ENCODE measurements at places on chromosomes 4 and X.

DNA sequence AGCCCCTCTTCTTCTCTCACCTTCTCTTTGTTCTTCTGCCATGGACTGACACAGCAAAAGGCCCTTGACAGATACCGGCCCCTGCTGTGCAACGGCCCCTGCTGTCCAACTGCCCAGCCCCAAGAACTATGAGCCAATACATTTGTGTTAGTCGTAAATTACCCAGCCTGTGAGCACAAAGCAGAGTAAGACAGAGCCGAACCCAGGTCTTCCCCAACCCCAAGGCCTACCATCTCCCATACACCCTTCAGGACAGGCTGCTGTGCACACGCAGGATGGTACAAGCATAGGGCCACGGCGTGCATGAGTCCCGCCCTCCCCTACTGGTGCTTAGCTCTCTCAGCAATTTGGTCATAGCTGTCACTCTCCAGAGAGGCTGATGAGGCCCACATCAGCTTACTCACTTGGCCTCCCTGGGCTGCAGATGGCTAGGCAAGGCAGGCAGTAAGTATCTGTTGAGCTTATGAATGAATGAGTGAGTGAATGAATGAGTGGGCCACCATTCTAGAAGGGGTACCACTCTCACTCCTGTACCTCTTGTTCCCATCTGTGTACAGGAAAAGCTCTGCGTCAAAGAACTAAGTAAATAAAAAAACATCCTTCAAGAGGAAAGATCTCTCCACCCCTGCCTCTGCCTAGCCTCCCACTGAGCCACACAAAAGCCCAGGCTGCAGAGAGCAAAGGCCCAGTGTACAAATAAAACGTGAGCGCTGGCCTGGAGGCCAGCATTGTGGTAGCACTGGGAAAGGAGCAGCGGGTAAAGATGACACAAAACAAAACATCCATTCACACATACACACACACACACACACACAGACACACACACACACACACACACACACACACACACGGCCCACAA lies 13.9 kb downstream of the WDR1 start:
- DNase-seq = no peak

GRCh38 chr4:149065753-149066152 lies 623.5 kb upstream of the NR3C2 start:
- DNase-seq = no peak

DNA sequence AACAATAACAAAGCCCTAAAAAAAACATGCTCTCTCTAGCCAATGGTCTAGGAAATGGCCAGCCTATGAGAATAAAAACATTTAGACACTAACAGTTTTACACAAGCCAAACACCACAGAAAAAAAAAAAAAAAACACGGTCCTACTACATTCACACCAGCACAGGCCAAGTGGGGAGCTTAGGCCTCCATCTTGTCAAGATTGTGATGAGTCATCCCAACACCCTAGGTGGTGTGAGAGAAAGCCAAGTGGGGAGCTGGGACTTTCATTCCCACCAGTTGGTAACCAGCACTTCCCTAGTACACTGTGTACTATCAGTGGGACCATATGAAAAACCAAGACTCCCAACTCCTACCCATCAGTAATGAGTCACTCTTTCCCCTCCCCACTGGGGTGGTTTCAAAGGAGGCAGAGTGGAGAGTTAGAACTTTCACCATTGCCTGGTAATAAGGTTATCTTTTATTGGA lies 95.6 kb downstream of the ADAMTS3 start:
- no peak for DNase-seq

DNA sequence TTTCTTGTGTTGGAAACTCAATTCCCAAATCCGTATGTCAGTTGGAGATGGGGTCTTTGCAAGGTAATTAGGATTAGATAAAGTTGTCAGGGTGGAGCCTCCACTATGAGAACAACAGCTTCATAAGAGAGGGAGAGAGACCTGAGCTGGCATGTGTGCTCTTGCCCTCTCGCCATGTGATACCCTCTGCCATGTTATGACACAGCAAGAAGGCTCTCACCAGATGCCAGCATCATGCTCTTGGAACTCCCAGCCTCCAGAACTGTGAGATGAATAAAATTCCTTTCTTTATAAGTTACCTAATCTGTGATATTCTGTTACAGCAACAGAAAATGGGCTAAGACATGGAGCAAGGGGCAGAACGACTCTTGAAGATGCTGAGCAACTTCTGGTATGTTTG lies 201.9 kb upstream of the BOD1L1 start:
- DNase-seq = no peak

DNA sequence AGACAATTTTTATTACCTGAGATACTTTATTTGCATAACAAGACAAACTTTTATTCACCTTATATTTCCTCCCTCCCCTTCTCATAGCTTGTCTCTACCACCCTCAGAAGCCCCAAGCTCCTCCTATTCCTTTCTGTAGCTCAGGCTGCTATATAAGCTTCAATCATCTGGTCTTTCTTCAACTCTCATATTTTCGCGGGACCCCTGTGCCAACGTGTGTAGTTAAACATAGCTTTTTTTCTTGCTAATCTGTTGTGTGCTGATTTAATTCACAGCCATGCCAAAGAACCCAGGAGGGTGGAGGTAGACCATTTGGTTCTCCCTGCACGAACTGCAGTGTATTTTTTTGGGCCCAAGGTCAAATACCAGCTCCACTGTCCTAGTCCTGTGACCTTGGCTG lies 21.1 kb upstream of the CD38 start:
- DNase-seq = no peak

- peak; percentile 59 for DNase-seq
Observed at GRCh38 chr4:77600521-77601451, 4.8 kb upstream of the CXCL13 start.

DNA sequence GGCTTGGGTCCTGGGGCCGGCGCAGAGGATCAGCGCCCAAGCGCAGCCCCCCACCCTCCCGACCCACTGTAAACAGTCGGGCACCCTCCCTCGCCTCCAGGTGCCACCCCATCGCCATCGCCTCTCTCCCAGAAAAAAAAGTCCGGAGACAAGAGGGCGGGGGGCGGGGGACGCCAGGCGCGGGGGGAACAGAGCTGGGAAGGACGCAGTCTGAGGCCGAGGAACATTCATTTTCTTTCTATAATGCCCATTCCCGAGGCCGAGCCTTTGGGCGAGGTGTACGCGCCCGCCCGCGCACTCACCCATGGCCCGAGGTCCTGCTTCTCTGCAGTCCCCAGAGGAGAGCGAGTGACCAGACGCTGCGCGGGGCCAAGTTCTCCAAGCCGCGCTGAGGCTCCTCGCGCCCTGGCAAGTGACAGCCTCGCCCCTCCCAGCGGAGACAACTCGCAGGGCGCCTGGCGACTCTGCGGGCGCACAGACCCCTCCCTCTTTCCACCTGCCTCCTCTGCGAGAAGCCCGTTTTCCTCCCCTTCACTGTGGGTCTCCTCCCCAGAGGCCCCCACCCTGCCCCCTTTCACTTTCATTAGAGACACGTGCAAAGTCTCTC lies 63.5 kb upstream of the WDR17 start:
- peak; percentile 67 for DNase-seq

DNA sequence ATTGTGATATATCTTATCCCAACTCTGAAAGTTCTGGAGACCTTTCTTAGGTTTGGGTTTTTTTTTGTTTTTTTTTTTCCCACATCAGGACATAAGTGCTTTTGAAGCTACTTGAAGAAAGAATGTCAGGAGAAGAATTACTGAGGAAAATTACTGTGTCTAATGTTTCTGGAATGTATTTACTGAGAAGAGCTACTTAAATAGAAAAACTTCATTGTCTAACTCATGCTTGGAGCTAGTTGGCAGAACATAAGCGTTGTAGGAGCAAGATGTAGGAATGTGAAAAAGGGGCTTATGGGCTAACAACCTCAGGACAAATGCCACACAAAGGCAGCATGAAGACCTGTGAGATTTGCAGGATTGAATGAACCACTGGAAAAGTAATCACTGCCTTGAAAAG lies 166.6 kb upstream of the GLRA2 start:
- no peak for DNase-seq

DNA sequence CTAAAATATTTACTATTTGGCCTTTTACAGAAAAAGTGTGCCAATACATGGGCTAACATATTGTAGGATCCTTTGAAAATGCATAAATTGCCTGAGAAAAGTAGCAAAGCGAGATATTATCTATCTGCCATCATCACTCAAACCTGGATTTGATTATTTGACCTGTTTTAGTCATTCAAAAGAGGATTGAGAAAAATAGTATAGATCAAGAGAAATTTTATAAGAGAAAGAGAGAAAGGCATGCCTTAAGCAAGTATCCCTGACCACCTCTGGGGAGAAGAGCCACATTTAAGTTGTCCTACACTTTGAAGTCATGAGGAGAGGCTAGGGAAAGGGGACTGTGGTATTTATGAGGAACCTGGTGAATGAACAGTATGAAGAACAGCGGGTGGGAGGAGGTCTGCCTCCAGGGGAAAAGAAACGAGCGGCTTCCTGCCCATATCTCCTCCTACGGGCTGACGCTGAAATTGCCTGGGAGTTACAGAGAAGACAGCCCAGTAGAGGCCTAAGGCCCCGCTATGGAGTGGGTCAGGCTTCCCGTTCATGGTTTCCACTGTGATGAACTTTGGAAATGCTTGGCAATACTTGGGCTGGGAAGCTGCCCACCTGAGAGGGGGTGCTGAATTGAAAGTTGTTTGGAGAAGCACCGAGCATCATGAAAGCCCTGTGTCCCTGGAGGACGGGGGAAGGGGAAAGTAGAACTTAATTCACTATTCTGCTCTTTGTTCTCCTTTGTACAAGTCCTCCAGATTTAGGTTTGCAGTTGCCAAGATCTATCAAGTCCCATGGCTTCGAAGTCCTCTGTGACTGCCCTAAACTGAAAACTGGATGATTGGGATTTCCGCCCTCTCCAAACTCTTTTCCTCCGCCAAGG lies 106.9 kb upstream of the ACSL4 start:
- peak; percentile 80 for DNase-seq

- DNase-seq = no peak
Observed at GRCh38 chrX:41335198-41335957, 1.4 kb downstream of the DDX3X start.

DNA sequence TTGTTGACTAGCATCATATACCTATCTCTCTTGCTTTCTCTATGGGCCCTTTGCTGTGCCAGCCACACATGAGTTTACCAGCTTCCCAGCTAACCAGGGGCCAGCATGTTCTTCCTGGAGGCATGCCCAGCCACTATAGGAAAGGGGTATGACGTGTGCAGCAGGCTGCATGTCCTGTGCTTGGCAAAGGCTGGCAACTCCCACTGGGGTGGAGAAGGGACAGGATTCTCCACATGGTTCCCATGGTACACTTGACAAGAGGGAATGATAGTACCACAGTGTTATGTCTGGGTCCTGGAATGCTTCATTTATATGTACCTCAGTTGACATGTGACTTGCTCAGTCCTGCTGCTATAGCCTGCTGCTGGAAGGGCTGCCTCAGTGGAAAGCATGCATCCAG lies 78.8 kb downstream of the TMEM164 start:
- no peak for DNase-seq

DNA sequence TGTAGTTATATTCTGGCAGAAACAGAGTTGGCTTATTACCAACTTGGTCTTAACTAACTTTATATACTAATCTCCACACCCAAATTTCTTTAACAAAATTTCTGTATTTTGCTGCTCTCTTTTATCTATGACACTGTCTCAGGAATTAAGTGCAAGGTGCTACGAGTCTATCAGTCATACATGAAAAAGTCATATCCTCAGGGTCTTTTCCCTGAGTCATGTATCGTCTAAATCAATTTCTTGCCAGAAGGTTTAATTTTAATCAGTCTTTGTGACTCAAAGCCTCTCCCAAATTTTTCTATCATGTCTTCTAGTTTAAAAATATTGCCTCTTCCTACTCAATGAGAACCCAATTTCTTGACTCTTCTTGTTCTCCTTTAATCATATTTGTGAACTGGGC lies 1803.6 kb upstream of the PCDH7 start:
- no peak for DNase-seq

DNA sequence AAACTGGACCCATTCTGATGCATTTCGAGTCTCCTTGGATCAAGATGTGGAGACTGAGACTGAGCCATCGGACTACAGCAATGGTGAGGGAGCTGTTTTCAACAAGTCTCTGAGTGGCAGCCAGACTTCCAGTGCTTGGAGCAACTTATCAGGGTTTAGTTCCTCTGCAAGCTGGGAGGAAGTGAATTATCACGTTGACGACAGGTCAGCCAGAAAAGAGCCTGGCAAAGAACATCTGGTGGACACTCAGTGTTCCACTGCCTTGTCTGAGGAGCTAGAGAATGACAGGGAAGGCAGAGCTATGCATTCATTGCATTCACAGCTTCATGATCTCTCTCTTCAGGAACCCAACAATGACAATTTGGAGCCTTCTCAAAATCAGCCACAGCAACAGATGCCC lies 84.8 kb downstream of the NEUROG2 start:
- no peak for DNase-seq

DNA sequence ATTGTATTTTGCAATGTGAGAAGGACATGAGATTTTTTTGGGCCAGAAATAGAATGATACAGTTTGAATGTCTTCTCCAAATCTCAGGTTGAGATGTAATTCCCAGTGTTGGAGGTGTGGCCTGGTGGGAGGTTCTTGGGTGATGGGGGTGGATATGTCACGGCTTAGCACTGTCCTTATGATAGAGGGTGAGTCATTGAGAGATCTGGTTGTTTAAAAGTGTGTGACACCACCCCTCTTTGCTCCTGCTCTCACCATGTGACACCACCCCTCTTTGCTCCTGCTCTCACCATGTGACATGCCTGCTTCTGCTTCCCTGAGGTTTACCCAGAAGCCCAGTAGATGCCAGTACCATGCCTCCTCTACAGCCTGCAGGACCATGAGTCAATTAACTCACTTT lies 1226.9 kb downstream of the PCDH7 start:
- no peak for DNase-seq

- DNase-seq = peak; percentile 54
Observed at GRCh38 chrX:140762061-140762460, 52.5 kb downstream of the LINC00632 start.

DNA sequence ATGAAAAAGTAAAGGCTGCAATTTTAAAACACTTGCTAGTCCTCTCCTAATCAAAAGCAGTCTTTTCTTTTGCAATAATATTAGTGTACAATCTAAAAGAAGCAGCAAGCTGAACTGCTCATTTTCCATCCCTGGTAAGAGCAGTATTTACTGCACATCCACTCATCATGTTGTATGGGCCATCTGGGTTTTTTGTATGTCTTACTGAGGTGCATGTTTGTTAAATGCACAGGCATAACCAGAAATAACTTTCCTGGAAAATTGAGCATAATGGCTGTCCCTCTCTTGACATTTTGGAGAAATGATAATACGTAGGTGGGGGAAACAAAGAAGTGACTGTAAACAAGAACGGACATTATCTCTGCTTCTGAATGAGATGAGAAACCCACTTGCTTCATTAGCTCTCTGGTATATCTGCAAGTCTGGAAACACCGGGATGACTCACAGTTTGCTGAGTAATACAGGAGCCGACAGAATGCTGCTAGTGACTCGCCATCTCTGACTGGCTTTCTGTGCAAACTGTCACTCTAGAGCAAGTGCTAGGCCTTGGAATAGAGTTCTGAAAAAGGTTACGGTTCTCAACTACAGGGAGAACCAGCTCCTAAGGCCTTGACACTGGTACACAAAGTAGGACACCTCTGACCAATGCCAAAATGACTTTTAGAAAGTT lies 85.7 kb upstream of the MTM1 start:
- no peak for DNase-seq

GRCh38 chrX:24025741-24026403 lies 1.1 kb downstream of the KLHL15 start:
- DNase-seq = no peak

GRCh38 chrX:69136546-69137331 lies 28.5 kb downstream of the PJA1 start:
- no peak for DNase-seq

- peak; percentile 52 for DNase-seq
Observed at GRCh38 chr4:70183168-70183939, 12.2 kb upstream of the ODAM start.

GRCh38 chrX:152810403-152810802 lies 20.2 kb downstream of the CETN2 start:
- DNase-seq = no peak

- no peak for DNase-seq
Observed at GRCh38 chrX:87140800-87141483, 376.7 kb upstream of the KLHL4 start.
